Hematopoietic multipotent progenitor cell (in vitro differentiated cells): ENCODE measurements at places on chromosomes 13 and 19. TPM values are rescaled to one million over a fixed set of nuclear protein-coding genes. Genes with fewer than 3 reads are reported as not detected.

Gene SLAIN1
- total RNA-seq, result 25.9 TPM

Gene ZNF382
- total RNA-seq, result 10.5 TPM

Gene CYP2A6
- total RNA-seq, result not detected

Gene FCAR
- 1.3 TPM for total RNA-seq

Gene KLK2
- total RNA-seq, result not detected

Gene SLC25A15
- total RNA-seq, result 21.5 TPM

Gene HSPH1
- 9.2 TPM for total RNA-seq
